ENCODE measurements at places on chromosomes 12 and 14. TPM values are rescaled to one million over a fixed set of nuclear protein-coding genes. Genes with fewer than 3 reads are reported as not detected.

DNA sequence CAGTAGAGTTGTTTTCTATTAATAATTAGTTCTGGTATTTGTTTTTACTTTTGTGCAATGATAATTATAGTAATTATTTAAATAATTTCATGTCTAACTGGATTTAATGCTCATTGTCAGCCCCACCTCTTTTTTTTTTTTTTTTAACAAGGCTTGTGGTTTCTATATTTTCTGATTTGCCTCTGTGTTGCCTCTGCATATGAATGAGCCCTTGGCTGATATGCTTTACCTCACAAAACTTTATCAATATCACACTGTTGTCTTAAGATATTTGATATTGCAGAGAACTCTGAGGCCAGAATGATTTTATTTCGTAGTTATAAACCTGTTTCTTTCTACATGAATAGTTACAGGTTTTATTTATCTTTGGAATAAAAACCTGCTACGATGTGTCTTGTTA is 116.2 kb upstream of the ATP2B1 start:
- DNase-seq, result no peak

DNA sequence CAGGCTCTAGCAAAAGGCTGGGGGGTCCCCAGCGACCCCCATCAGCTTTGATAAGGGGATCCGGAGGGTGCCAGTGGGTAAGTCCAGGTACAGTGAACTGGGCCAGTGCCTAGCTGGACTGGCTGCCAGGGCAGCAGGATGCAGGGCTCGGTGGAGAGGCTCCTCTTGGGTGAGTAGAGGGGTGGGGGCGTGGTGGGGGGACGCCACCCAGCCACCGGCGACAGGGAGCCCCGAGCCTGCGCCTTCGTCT is 171 bp downstream of the RAPGEF3 start:
- DNase-seq, result no peak

DNA sequence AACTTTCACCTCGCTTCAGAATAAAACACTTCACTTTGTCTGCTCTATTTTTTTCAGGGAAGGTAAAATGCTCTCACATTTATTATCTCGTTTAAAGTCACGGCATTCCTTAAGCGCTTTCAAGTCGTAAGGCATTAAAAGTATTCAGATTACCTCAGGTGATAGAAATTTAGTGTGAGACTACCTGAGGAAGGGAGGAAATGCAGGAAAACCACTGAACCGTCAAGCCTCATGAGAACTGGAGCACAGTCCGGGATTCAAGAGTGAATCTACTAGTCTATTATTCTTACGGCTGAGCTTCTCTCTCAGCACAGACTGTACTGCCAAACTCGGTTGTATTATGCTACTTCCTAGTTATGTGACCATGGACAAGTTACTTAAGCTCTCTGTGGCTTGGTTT is 8.3 kb upstream of the PPFIBP1 start:
- DNase-seq, result no peak

GRCh38 chr12:126734710-126735109 is 1532.3 kb upstream of the TMEM132C start:
- DNase-seq, result no peak

ART4 gene
- total RNA-seq, result 3.1 TPM

DNA sequence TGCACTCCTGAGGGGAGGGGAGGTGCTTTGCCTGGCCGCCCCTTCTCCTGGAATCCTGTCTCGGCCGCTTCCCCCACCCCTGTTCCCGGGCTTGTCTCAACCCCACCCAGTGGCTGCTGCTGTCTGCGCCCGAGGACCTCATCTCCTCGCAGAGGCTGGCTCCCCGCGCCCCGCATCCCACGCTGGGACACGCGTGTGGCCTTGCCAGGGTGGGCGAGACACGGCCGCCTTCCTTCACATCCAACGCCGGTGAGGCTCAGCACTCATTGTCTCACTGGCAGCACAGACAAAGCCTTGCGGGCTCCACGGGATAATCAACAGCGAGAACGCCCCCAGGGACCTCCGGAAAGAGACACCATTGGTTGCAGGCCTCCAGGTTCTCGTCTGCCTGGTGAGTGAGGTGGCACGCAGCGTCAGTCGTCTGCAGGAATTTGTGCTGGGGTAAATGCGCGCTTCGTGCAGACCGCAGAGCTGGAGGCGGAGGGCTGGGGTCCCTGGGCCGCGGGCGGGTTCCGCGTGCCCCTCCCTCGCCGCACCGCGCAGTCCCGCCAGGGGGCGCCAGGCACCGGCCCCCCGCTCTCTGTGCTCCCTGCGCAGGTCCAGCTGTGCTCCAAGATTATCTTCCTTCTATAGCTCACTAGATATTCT is 26.8 kb downstream of the CCDC177 start:
- peak; percentile 64 for DNase-seq

DNA sequence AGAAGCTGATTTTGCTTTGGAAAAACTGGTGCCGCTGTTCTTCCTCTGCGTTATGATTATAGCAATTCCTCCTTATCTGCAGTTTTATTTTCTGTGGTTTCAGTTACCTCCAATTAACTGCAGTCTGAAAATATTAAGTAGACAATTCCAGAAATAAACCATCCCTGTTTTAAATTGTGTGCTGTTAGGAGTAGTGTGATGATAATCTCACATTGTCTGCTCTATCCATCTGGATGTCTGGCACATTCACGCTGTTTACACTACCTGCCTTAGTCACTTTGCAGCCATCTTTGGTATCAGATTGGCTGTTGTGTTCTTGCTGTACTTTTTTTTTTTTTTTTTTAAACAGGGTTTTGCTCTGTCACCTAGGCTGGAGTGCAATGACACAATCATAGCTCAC is 141.0 kb downstream of the GRIP1 start:
- DNase-seq, result no peak

DNA sequence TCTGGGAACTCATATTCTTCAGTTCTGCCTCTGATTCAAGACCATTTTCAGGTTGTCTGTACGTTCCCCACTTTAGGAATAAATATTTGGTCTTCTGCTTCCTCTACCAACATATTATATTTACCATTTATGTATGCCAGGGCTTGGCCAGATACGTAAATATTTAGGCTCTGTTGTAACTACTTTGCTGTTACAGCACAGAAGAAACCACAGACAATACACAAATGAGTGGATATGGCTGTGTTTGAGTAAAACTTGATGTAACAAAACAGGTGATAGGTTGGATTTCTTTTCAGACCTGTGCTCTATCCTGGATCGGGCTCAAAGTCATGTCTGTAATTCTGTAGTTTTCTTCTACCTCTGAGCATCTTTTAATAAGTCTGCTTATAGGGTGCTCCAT is 37.5 kb downstream of the RAP1B start:
- DNase-seq, result no peak

DNA sequence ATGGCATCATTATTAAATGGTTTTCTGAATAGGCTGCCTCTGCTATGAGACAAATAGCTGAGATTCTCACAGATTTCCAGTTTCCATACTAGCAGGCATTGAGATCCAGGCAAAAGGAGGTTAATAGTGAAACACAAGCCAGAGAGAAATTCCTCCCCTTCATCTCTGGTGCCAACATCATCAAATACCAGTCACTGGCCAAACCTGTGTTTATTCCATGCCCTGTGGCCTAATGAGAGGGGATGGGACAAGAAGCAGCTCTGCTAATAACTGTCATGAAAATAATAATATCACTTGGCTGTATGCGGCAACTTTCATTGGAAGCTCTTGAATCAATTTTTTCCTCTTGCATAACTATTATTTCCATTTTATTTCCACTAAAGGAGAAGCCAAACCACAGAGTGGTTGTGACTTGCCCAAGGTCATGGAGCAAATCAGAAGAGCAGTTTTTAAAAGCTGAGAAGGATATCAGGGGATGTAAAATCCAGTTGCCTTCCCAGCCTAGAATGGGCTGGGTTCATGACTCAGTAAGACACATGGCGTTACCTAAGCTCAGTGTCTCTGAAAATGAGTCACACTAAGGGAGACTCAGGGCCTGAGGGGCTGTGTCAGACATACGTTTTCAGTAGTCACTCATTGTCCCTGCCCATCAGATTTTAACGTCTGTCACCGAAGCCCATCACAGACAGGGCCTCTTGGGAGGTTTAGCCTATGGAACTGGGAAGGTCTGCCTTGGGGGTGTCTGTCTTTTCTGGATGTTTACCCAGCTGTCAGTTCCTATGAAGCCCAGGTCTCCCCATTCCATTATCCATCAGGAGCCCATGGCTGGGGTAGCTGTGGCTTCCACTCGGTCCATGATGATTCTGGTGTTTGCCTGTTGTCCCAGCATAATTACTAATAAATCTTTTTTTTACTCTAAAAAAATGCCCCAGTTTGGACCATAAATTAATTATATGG is 208.8 kb upstream of the EEA1 start:
- DNase-seq, result no peak

SVOP gene
- total RNA-seq, result not detected

ABHD4 gene
- total RNA-seq, result 29.0 TPM

- no peak for DNase-seq
Observed at GRCh38 chr12:50261654-50262053, 21.7 kb downstream of the LIMA1 start.

DNA sequence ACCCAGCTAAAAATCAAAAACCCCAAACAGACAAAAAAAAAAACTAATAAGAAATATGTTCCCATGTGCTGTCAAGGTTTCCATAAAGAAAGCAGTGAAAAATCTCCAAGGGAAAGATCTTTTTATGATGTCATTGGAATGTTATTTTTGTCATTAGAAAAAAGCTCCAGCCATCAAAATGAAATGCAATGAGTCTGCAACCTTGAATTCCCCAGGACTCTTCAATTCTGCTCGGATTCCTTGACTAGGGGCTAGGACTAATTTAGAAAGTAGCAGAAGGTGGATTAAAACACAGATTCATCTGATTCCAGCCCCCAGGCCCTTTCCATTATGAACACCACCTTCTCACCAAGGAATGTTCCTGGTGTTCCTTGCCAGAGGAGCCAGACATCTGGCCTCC is 6.0 kb upstream of the PCNX1 start:
- no peak for DNase-seq

RTN1 gene
- total RNA-seq, result 8.4 TPM

DNA sequence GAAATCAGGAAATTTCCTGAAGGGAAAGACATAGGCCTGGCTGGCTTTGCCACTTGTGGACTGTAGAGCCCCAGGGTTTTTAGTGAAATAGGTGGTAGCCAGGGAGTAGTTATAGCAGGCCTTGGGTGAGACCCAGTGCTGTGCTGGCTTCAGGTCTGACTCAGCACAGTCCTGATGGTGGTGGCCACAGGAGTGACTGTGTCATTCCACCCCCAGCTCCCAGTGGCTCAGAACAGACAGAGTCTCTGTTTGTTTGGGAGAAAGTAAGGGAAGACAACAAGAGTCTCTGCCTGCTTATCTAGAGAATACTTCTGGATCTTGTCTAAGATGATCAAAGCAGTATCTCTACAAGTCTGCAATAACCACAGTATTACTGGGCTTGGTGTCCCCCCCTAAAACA is 27.5 kb upstream of the OR6J1 start:
- DNase-seq, result no peak

KRT2 gene
- not detected for total RNA-seq
